Activated CD4-positive, alpha-beta T cell treated with anti-CD3 and anti-CD28 coated beads for 4 hours (primary cell): ENCODE measurements at places on chromosomes 5 and 9.

- no peak for DNase-seq
Observed at GRCh38 chr5:175678074-175678473, 20.2 kb downstream of the HRH2 start.

DNA sequence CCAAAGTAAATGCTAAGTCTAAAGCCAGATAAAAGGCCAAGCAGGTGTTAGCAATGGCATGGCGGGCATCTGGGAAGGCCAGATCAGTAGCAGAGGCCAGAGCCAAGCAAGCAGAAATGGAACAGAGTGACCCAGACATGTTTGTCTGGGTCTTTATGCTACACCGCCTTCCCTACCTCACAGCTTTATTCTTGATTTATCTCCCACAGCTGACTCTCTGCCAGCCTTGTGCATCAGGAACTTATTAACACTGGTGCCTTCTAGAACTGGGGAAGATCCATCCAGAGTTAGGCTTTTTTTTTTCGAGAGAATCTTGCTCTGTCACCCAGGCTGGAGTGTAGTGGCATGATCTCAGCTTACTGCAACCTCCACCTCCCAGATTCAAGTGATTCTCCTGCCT lies 112.5 kb upstream of the SLC44A1 start:
- no peak for DNase-seq

- DNase-seq = no peak
Observed at GRCh38 chr9:92173318-92173717, 58.1 kb upstream of the SPTLC1 start.

DNA sequence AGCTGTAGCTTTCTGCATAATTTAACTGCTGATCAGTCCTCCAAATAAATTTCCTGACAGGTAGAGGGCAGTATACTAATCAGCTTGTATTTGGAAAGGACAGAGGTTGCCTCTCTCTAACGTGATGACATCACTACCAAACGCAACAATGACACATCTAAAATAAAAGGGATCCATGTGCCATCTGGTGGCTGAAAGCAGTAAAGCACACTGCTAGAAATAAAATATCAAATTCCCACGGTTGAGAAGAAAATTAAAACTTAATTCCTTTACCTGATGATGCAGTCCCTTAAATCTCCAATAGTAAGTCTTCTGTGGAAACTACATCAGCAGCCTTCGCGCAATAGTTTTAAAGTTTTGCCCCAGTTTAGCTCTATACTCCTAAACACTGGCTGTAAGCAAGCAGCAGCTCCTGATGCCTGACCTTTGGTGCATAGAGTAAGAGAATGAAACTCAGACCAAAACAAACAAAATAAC lies 54.5 kb downstream of the DIAPH1 start:
- peak; percentile 62 for DNase-seq

DNA sequence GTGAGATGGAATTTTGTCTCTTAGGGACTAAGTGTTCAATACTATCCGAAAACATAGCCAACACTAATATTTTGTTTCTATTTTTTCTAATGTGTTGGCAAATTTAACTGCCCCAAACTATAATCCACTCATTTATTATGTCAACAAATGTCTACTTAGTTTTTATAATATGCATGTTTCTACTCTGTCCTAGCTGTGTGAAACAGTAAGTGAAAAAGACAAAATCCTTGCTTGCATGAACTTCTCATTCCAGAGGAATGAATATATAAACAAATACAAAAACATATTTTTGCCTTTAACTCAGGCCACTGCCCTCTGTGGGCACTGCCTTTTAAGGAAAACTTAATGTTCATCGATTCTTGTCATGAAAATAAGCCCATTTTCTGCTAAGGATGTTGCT lies 1275.4 kb upstream of the CDH18 start:
- no peak for DNase-seq

GRCh38 chr5:175862131-175863012 lies 9.0 kb upstream of the CPLX2 start:
- DNase-seq = no peak

GRCh38 chr5:3341446-3342240 lies 254.0 kb upstream of the IRX1 start:
- DNase-seq = no peak

DNA sequence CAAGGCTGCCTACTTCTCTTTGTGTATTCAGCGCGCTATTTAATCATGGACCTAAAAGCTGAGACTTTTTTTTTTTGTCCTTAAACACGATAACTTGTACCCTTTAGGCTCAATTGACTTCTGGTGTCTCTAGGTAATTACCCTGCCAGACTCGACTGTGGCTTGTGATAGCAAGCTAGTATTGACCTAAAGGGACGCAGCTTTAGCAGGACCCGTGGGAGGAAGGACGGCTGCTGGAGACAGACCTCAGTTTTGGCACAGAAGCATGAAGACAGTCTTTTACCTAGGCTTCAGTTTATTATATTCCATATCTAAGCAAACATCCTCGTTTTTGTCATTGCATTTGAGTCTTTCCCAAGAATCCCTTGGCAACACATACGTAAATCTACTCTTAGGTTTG lies 115.3 kb downstream of the SMC2 start:
- DNase-seq = no peak

- DNase-seq = peak; percentile 64
Observed at GRCh38 chr9:86948074-86948929, 996 bp upstream of the GAS1 start.

GRCh38 chr5:122154491-122154890 lies 25.1 kb downstream of the ZNF474 start:
- no peak for DNase-seq

DNA sequence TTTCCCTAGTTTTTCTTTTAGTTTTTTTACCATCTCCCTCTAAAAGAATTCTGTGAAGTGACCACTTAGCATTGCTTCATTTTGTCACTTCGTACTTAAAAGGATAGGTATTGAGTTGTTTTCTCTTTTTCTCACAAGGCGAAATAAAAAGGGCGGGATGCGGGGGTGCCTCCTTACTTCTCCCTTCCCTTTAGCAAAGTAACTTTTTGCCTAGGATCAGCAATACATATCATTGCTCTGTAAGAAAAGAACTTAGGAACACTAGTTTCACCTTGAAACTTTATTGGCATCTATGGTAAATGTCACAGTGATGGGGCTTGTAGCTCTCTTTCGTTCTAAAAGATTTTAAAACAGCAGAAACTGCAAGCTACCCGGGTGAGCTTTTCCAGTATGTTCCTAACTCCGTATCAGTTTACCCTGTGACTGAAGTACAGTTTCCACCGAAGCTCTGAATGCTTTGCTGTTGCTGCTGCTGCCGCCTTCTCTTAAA lies 4.1 kb downstream of the PRDM6 start:
- DNase-seq = no peak

DNA sequence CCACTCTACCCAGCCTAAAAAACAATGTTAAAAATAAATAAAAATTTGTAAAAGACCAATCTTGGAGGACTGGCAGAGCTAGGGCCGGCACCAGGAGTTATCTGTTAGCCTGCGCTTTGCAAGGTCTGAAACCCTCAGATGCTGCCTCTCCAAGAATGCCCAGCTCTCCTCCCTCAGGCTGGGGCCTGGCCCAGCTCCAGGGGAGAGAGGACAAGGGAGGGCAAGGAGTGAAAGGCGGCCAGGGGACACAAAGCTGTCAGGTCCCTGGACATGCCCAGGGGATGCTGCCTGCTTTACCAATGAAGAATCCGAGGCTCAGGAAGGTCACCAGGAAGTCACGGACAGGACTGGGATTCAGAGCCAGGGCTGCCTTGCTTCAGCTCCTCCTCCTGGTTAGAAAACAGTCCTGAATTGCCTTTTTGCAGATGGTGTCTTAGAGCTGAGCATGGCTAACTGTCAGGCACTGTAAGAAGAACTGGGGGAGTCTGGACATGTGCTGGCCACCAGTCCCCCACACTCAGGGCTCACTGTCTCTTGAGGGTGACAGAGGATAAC lies 5.5 kb upstream of the N4BP3 start:
- no peak for DNase-seq

DNA sequence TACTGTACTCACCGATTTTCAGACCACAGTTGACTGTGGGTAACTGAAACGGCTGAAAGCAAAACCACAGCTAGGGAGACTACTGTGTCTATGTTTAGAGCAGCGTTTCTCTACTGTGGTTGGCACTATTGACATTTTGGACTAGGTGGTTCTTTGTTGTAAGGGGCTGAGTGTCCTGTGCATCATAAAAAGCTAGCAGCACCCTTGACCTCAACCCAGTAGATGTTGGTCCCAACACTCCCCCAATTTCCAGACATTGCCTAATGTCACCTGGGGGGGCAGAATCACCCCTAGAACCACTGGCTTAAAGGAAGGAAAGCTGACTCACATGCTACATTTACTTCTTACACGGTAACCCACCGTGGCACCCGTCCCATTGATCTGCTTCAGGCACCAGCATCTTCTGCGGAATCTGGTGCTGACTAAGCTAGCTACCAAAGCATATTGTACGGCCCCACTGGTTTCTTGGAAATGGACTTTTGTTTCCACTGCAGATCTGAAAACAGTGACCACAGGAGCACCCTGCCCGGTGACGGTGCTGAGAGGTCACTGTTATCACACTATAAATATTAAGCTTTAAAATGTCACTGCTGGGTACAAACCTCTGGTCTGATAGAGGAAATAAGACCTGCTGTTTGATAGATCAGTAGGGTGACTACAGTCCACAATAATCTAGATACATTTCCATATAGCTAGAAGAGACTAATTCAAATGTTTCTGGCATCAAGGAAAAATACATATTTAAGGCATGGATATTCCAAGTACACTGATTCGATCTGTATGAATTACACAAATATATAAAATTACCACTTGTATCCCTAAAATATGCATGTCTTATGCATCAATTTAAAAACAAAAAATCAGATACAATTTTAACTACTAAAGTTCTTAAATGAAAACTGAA lies 151.4 kb downstream of the HSD17B3 start:
- peak; percentile 46 for DNase-seq

GRCh38 chr9:108001237-108001636 lies 511.7 kb upstream of the KLF4 start:
- DNase-seq = no peak

DNA sequence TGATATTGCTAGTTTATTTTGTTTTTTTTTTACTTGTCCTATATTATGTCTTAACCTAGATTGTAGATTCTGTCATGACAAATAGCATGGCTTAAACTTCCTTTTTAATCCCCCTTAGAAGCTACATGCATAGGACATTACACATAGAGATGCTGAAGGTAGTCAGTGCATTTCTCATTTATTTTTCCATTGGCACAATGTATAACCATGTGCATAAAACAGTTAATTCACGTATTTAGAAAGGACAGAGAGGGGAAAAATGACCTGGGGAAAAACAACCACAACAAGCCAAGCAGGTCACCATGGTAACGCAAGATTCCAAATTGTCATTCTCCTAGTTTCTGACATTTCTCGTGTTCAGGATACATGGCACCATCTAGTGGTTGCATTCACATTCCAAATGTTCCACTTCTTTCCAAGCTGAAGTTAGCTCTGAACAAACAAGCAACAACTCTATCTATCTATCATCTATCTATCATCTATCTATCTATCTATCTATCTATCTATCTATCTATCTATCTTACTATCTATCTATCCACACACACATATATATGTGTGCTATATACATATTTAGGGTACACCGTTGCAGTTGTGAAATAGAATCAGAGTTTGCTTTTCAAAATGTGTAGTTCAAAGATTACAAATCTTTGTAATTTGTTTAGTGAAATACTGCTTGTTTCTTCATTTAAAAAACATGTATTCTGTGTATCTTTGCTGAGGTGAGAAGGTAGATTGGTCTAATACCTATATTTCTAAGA lies 487.2 kb upstream of the ST8SIA4 start:
- no peak for DNase-seq

DNA sequence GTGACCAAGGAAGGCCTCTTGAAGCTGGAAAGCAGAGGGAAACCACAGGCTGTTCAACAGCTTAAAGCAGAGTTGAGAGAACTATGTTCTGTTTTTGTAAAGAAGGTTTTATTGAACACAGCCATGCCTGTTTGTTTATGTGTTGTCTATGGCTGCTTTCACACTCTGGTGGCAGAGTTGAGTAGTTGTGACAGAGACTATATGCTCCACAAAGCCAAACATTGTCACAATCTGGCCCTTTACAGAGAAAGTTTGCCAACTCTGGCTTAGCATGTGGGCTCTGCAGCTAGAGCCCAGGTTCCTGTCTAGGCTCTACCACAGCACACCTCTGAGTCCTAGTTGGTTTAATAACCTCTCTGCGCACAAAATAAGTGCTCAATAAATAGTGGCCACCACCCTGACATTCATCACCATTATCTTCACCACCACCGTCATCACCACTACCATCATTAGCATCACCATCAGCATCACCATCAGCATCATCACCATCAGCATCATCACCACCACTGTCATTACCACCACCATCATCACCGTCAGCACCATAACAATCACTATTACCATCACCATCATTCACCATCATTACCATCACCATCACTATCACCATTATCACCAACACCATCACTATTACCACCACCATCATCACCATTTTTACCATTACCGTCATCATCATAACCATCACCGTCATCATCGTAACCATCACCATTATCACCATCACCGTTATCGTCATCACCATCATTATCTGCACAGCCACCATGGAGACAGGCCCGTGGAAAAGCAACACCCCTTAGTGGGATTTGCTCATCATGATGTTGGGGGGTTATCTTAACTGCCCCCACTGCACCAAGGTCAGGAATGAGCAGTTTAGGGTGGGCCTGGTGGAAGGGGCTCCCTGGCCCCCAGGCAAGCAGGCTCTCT lies 18.3 kb downstream of the AKNA start:
- no peak for DNase-seq

DNA sequence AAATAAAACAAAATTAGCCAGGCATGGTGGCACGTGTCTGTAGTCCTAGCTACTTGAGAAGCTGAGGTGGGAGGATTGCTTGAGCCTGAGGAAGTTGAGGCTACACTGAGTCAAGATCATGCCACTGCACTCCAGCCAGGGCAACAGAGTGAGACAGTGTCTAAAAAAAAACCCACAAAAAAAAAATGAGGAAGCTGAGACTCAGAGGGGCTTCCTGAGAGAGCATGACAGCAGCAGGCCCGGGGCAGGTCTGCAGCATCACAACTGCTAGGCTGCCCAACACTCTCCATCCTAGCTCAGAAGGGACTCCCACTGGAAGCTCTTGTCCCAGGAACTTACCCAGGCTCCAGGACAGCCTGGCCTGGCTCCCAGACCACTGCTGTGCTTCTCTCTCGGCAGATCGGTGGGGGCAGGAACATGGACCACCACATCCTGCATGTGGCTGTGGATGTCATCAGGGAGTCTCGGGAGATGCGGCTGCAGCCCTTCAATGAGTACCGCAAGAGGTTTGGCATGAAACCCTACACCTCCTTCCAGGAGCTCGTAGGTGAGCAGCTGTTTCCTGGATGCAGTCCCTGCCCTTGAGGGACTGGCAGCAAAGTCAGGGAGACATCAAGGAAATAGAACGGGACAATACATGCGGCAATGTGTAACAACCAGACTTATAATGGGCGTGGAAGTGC lies 19.1 kb downstream of the PTGS1 start:
- no peak for DNase-seq
